Activated CD8-positive, alpha-beta T cell treated with anti-CD3 and anti-CD28 coated beads for 36 hours (primary cell): ENCODE measurements at places on chromosomes 7 and 10. TPM values are rescaled to one million over a fixed set of nuclear protein-coding genes. Genes with fewer than 3 reads are reported as not detected.

- H3K27me3 ChIP-seq: no peaks in the 10 kb centered on the region
- H3K4me1 ChIP-seq: no peaks in the 10 kb centered on the region
- no peaks in the 10 kb centered on the region for H3K36me3 ChIP-seq
- no peak for DNase-seq
Observed at GRCh38 chr10:78225594-78225993, 191.9 kb downstream of the RPS24 start.

GRCh38 chr10:96357038-96357620, 1.7 kb downstream of the OPALIN start:
- no peak overlapping the region for H3K27ac ChIP-seq
- H3K4me1 ChIP-seq: no peaks in the 10 kb centered on the region
- peaks cover 10% of the 10 kb centered on the region for H3K27me3 ChIP-seq
- H3K36me3 ChIP-seq: no peaks in the 10 kb centered on the region
- no peak for DNase-seq
- H3K4me3 ChIP-seq: no peak overlapping the region

DNA sequence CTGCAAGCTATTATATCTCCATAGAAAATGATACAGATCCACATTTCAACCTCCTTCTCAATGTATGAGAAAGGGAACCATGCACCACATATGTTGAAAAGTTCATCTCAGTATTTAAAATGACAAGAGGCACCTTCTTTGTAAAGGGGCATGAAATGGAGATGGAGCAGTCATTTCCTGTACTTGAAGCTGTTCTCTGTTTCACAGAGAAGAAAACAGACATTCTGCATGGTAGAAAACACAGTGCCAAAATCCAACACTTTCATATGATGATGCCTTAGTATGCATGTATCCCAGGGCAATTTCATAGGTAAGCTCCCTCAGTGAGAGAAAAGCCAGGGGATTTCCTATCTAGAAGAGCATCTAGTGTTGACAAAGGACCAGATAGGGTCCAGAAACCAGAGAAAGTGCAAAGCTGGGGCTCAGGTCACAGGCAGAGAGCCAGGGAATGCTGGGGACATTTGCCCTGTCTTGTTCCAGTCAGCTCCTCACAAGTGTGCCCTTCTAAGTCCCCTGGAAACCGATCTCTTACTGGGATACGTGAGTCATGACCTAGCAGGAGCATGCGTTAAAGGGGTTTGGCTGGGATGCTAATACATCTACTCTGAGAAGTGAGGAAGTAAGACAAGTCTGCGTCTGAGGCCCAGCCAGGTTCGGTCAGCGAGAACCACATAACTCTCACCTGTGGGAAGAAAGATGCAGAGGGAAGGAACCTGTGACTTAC, 118.7 kb downstream of the ICA1 start:
- H3K27me3 ChIP-seq: no peaks in the 10 kb centered on the region
- H3K36me3 ChIP-seq: no peaks in the 10 kb centered on the region
- peak overlapping the region; percentile 5 for H3K27ac ChIP-seq
- H3K4me1 ChIP-seq: peaks cover 23% of the 10 kb centered on the region
- peak; percentile 38 for DNase-seq
- H3K4me3 ChIP-seq: no peak overlapping the region

DNA sequence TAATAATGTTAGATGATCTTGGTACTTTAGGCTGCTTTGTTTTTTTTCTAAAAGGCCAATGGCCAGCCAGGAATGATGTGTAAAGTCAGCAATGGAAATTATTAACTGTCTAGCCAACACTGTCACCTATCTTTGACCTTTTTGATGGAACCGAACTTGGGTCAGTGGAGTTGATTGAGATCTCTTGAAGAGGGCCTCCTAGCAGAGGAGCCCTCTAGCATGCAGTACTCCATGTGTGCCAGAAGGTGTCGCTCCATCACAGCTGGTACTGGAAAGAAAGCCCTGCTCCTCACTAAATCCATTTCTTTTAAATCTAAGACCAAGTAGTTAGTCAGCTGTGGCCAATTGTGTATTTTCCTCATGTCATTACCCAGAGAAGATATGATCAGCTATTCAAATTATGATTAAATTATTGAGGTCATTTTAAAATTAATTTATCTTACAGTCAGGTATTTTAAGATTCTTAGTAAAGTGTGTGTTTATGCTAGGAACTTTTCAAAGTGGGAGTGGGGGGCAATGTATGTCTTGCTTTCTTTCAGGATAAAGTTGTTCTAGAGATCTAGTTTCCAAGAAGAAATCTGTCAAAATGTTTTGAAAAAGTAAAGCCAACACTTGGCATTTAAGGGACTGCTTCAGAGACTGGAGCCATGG, 33.1 kb upstream of the CROT start:
- H3K27ac ChIP-seq: no peak overlapping the region
- peaks cover 9% of the 10 kb centered on the region for H3K4me1 ChIP-seq
- DNase-seq: peak; percentile 64

GRCh38 chr7:5533821-5534367, 110.3 kb upstream of the TNRC18 start:
- peaks cover 14% of the 10 kb centered on the region for H3K36me3 ChIP-seq
- H3K27ac ChIP-seq: peak overlapping the region; percentile 93
- no peaks in the 10 kb centered on the region for H3K27me3 ChIP-seq

GRCh38 chr7:11650030-11650429, 182.0 kb downstream of the THSD7A start:
- no peak for DNase-seq
- no peaks in the 10 kb centered on the region for H3K36me3 ChIP-seq

DNA sequence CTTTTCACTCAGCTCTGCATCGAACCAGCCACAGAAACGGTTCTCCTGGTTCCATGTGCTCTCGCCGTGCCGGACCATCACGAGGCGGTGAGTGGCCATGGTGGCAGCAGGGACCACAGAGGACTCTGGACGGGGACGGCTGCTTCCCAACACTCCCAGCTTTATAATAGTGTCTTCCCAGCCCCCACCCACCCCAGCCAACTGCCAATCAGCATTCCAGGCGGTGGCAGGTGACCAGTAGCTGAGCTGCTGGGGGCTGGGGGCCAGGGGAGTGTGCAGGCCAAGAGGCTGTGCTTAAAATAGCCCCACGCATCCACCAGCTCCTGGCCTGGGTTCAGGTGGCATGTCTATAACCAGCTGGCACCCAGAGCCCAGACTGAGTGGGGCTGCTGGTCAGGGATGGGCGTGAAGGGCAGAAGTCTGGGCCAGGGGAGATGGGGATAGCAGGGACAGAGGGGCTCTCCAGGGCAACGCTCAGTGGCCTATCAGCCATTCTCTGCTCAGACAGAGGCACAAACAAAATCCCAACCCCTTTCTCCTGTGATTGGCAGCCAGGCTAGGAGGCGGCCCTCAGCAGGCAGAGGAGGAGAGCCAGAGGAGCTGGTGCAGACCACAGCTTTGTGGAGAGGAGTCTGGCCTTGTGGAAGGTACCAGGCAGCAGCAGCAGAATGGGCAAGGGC, at the start of gene PGAM2:
Gene PGAM2, minus strand, starts transcription at position 137 of the 680 bp plus-strand sequence. Its CDS starts 38 bp downstream, at position 99.
- DNase-seq: peak; percentile 35
- no peaks in the 10 kb centered on the region for H3K27me3 ChIP-seq
- no peak within 1 kb of the TSS for H3K27ac ChIP-seq
- H3K36me3 ChIP-seq: peaks cover 4% of the 10 kb centered on the region
- no peak within 1 kb of the TSS for H3K4me3 ChIP-seq

AKR1D1 gene
- not detected for total RNA-seq

TMEM196 gene
- total RNA-seq: not detected

DGKB gene
- not detected for total RNA-seq

TSPAN12 gene
- total RNA-seq: not detected

STAG3 gene
- 15.8 TPM for total RNA-seq

CALU gene
- total RNA-seq: 33.1 TPM

OPN1SW gene
- total RNA-seq: not detected

MBL2 gene
- not detected for total RNA-seq
